Inflammatory macrophage (primary cell): ENCODE measurements at places on chromosomes 6 and 20.

- DNase-seq, result no peak
Measured at GRCh38 chr6:76014626-76015530, 57.6 kb downstream of the IMPG1 start.

- DNase-seq, result peak; percentile 6
Measured at GRCh38 chr20:57622579-57623381, 2.6 kb upstream of the ZBP1 start.

DNA sequence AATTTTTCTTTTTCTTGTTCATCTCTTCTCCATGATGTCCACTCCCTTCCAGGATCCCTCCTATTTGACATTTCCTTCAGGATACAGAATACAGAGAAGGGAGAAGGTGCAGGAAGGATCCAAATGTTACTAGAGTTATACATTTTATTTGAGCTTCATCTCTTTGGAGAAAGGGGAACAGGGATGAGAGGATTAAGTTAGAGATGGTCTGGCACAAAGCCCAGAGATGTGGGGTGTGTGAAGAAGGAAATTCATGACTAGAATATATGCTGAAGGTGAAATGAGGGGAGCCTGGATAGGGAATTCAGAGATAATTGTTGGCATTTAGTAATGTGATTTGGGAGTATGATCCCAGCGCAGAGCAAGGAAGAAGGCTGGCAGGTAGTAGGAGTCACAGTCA, 22.5 kb upstream of the SRPK1 start:
- DNase-seq, result no peak

- DNase-seq, result no peak
Measured at GRCh38 chr20:21507400-21508229, 6.2 kb downstream of the NKX2-2 start.

GRCh38 chr6:22958677-22959076, 389.3 kb downstream of the HDGFL1 start:
- no peak for DNase-seq
